AG04450 (cell line): ENCODE measurements at places on chromosomes 4 and X.

DNA sequence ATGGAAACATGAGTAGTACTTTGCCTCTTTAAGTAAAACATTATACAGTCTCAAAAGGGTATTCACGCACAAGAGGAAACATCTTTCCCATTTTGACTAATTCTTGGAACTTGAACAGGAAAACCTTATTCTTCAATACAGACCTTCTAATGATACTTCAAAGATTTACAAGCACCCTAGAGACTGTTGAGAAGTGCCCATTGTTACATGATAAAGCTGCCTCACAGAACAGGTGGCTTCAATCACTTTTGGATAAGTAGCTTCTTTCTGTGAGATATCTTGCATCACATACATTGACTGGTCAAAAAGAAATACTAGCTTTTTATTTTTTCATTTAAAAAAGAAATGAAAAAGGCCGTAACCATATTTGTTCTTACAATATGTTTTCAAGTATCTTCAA lies 219.4 kb downstream of the EPHA5 start:
- no peak for DNase-seq

DNA sequence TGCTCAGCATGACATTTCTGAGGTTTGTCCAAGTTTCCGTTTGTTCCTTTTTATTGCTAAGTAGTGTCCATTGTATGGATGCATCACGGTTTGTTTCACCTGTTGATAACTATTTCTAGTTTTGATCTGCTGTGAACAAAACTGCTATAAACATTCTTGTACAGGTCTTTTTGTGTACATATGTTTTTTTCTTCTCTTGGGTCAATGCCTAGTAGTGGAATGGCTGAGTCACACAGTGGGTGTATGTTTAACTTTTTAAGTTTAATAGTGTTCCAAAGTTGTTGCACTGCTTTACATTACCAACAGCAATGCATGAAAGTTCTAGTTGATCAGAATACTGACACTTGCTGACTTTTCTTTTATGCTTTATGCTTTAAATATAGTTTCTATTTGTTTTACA lies 76.7 kb downstream of the MAOB start:
- DNase-seq: no peak

DNA sequence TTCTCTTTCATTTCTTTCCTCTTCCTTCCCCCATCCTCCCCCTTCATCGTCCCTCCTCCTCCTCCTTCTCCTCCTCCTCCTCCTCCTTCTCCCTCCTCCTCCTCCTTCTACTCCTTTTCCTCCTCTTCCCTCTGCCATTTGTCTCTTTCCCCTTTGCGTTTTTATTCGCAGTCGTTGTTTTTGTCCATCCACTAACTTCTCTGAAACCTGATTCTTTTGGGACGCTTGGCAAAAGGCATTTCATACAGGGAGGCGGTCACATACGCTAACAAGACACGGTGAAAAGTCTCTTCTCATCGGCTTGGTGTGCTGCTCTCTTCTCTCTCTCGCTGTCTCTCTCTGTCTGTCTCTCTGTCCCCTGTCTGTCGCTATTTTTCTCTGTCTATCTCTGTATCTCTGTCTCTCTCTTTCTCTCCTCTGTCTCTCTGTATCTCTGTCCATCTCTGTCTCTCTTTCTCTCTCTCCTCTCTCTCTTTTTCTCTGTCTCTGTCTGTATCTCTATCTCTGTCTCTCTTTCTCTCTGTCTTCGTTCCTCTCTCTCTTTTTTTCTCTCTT lies 5.4 kb upstream of the SHOX start:
- DNase-seq: no peak

DNA sequence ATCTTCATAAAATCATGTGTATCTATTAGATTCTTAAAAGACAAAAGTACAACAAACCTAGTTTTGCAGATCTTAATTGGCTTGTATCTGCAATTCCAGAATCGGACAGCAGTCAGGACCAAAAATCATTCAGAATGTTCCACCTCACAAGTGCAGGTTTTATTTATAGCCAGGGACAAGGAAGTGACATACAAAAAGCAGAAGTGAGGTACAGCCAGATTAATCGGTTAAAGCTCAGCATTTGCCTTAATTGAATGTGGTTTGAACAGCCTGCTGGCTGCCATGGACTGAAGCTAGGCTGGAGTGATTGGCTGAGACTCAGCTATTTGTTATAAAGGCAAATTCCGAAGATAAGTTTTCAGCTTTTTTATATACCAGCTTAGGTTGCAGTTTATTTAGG lies 932.6 kb downstream of the C4orf33 start:
- DNase-seq: no peak

DNA sequence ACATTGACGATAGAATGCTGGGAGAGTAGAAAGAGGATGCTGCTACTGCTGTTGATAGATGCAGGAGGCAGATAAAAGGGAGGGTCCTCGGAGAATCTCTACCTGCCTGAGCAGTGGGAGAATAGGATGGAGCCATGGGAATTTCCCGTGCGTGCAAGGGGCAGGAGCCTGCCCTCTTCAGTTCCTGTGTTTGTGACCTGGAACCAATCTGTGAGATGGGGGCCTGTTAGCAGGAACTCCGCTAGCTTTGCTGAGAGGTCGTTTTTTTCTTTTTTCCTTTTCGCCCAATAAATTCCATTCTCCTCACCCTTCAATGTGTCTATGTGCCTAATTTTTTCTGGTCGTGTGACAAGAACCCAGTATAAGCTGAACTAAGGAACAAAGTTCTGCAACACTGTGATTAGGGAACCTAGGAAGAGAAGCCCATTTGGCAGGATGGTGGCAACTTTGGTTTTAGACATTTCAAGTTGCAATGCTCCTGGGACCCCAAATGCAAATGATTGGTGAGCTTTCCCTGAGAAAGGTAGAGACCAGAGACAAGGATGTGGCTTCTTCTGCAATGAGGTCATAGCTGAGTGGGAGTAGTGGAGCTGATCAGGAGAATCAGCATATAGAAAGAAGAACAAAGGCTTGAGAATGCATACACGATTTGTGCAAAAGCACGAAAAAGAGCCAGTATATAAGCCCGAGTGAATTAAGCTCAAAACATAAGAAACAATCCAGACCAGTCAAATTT lies 23.9 kb downstream of the SLC39A8 start:
- no peak for DNase-seq

- DNase-seq: no peak
Observed at GRCh38 chr4:60757986-60758680, 442.0 kb upstream of the ADGRL3 start.

DNA sequence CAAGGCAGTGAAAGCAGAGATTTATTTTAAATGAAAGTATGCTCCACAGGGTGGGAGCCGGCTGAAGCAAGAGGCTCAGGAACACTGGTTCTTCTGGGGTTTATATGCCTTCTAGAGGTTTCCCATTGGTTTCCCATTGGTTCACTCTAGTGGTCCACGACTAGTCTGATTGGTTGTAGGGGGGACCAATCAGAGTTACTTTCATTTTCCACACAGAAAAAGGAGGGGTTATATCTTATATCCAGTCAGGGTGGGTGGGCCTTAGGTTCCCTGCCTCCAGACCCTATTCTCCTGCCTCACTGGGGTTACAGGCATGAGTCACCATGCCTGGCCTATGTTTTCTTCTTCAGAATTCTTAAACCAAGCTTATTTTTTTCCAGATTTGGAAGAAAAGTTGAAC lies 101.6 kb downstream of the KLHL8 start:
- peak; percentile 76 for DNase-seq

- no peak for DNase-seq
Observed at GRCh38 chrX:17602245-17602644, 135.0 kb upstream of the SCML1 start.

DNA sequence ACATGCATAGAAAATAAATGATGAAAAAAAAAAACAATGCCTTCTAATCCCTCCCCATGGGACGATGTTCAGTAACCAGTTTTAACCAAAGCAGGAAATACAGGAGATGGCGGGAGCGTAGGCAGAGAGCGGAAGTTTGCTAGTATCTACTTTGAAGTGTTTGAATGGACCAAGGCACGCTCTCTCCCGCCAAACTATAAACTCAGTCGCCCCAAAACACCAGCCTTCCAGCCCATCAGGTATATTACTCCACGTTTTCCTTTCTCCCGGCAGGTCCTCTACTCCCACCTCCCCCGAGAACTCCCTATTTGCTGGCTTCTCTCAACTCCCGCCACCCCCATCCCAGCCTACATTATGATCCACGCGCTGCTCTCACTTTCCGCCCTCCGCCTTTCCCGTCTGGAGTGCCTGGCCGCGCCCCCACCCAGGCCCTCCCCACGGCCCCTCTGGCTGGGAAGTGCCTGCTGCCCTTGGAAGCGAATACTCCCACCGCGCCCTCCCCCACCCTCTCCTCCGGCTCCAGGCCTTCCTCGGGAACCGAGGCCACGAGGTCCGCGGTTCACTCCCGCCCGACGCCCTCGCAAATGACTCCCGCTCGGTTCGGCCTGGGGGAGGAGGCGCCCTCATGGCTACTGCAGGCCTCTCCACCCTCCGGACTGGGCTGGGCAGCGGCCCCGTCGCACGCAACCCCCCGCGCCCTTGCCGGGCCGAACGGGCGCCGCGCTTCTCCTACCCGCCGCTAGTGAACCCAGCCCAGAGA lies 723 bp downstream of the DHX15 start:
- no peak for DNase-seq

DNA sequence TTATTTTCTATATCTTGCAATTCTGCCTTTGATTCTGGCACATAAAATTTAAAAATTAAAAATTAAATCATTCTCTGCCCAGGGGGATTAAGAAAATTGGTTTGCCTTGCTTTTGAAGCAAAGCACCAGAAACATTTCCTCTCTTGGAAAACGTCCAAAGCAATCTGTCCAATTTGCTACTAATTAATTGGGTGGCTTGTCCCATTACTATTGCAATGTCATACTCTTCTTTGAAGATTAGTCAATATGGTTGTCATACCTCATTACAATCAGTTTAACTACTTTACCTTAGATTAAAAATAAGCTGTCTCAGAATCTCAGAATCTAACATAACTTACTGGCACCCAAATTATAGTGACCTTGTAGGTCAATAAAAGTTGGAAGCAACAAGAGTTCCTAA lies 208.8 kb downstream of the TMA16 start:
- DNase-seq: no peak

GRCh38 chrX:14837155-14837554 lies 35.7 kb downstream of the FANCB start:
- DNase-seq: no peak

- DNase-seq: no peak
Observed at GRCh38 chr4:139532947-139533346, 23.1 kb downstream of the SETD7 start.

DNA sequence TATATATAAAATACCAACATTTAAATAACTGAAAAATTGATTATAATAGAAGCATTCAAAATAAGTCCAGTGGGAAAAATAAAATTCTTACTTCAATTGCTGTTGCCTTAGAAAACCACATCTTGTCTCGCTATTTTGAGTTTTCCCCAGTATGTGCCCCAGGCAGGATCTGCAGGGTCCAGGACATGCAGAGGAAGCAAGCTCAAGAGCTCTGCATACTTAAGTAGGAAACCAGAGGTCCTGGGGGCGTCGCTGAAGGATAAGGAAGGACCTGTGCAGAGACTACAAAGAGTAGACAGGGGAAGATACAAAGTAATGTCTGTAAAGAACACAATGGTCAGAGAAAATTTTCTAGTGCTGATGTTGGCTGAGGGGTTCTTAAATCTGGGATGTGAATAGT lies 310.5 kb upstream of the EMCN start:
- DNase-seq: no peak

DNA sequence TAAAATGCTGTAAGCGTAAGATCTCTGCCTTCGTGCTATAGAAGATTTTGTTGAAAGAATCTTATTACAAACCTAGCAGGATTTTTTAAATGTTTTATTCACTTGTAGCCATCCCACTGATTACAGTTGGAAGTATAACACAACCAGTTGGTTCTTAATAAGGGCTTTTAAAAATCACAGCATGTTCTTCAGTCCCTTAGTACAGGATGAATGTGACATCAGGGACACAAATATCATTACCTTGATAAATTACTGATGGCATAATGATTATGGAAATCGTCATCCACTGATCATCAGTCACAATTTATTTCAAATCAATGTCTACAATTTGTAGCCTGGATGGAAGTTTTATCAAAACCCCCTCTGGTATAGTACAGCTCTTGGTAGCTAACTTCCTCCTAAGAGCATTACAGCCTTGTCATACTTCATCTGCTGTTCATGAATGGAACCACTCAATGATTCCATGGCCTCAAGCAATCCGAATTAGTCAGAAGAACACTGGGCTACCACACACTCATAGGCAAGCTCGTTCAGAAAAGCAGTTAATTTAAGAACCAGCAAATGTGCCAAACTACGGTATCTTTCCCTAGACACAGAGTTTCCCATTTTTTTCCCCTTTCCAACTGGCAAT lies 389.2 kb upstream of the TENM3 start:
- DNase-seq: no peak

DNA sequence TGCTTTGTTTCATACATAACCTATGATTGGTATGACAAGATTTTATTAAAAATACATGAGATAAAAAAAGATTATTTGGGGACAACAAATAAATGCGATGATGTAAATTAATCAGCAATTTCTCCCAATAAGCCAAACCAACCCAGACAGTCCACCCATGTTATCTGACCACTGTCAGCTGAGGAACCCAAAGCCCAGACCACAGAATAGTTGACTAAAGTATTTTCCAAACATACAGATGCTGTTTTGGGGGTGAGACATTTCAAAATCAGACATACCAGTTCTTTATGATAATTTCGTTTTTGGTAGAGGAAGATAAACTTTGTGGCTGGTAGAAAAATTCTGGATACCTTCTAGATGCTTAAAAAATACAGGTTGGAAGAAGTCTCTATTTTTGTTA lies 650.8 kb upstream of the FAM241A start:
- DNase-seq: no peak

DNA sequence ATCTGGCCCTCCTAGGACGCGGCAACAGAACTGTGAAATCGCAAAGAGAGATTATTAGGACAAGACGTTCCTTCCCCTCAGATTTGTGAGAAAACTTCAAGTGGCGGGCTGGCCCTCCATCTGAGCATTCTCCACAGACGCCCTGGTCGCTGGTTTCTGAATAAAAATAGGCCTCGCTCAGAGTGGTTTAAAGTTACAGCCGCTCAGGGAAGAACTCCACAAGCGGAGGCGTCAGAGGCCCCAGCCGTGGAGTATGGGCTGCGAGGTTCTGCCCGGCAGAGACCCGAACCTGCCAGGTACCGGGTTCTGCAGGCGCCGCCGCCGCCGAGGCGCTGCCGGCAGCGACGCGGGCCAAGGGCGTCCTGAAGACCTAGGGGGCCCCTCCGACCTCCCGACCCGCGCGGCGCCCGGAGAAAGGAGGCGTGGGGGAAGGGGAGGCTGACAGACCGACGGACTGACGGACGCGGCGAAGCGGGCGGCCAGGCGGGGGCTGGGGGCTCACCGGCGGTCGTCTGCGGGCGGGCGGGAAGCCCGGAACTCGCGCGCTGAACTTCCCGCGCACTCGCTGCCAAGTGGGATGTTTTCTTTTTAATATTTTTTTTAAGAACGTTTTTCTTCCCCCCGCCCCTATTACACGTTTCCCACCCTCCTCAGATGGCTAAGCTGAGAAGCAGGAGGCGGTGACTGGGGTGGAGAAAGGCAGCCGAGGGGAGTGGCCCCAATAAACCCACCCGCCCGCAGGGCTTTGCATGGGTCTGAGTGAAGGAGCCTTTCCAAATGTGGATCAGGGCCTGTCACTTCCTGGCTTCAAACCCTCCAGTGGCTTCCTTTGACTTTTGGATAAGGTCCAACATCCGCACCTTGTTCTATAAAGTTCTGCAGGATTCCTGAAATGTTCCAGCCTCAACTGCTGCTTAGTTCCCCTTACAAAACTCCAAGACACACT lies at the start of gene PABPC4L:
PABPC4L (minus strand) TSS at position 574 of the 946 bp plus-strand sequence. CDS start 770 bp downstream, outside the sequence.
- peak; percentile 20 for DNase-seq

- DNase-seq: no peak
Observed at GRCh38 chr4:170652571-170652970, 562.8 kb upstream of the AADAT start.
